ENCODE measurements at places on chromosomes 16 and 17. TPM values are rescaled to one million over a fixed set of nuclear protein-coding genes. Genes with fewer than 3 reads are reported as not detected.

Gene OTOP2
- total RNA-seq, result 5.7 TPM

Gene CDRT15L2
- total RNA-seq, result not detected

Gene CACNG3
- not detected for total RNA-seq

- no peak for DNase-seq
Measured at GRCh38 chr16:4692460-4693295, 684 bp upstream of the NUDT16L1 start.

GRCh38 chr16:1309888-1310831, 724 bp downstream of the UBE2I start:
- peak; percentile 65 for DNase-seq

Data from colonic mucosa (tissue), 4 donors.